ENCODE measurements at places on chromosomes 1 and 21.
A peak's percentile ranks its signal among the peaks of the same experiment; 100 is the strongest.

- DNase-seq, result no peak
Observed at GRCh38 chr1:33507661-33508060, 35.2 kb downstream of the ZSCAN20 start.

DNA sequence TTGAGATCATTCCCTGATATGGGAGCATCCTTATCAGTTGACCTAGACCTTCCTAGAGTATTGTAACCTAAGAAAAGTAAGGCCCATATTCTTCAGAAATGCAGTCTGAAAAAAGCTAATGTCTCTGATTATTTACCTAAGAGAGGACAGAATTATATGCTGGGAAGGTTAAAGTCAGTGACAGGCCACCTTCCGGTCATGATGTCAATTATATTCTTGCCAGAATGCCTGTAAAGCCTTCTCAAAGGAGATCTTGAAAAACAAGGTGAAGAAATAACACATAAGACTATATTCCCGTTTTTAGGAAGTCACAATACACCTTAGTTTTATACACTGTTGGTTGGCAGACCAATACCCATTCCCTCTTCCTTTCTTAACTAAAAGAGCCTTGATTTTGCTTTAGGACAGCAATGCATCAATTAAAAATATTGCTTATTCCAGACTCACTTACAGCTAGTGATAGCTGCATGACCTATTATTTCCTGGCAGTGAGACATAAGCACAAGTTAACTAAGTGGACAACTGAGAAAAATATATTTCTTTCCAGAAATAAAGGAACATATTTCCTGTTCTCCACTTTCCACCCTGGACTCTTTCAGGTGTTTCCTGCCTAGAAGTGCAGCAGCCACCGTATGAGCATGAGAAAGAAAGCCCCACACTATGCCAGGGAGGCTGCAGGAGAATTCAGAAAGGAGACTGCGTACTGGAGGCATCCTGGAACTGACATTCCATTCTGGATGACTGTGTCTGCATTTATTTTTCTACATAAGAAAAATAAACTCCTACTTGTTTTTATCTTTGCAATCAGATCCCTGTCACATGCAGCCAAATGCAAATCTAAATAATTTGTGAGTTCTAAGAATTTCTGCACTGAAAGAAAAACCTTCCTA, 332.9 kb upstream of the PTBP2 start:
- DNase-seq, result no peak

- no peak for DNase-seq
Observed at GRCh38 chr1:45542591-45542990, 8.0 kb upstream of the AKR1A1 start.

DNA sequence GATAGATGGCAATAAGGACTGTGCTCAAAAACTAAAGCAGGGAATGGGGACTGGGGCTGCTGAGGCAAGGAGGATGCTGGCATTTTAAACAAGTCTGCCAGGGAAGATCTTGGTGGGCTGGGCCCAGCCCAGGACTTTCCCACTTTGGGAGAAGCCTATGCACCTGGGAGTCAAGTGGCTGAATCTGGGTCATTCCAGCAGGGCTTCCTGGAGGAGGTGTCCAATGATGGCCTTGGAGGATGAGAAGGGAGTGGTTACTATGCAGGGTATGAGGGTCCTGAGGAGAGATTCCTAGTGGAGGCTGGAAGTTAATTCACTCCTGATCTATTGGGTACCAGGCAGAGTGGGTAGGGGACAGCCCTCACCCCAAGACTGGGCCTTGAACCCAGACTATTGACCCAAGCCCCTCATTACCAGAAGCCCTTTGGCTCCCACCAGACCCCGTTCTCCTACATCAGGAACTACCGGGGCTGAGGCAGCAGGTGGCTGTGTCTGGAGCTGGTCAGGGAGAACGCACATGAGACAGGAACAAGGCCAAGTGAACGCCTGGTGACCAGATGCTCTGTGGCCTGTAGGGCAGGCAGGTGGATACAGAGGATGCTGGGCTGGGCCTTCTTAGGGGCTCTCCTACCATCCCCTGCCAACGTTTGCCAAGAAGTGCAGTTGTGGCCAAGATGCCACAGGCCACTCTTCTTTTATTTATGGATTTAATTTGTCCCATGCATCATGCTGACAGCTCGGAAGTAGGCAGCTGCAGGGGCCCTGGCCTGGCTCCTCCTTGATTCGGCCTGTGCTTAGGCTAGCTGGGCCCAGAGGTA, 18.3 kb upstream of the LRP8 start:
- DNase-seq, result no peak

DNA sequence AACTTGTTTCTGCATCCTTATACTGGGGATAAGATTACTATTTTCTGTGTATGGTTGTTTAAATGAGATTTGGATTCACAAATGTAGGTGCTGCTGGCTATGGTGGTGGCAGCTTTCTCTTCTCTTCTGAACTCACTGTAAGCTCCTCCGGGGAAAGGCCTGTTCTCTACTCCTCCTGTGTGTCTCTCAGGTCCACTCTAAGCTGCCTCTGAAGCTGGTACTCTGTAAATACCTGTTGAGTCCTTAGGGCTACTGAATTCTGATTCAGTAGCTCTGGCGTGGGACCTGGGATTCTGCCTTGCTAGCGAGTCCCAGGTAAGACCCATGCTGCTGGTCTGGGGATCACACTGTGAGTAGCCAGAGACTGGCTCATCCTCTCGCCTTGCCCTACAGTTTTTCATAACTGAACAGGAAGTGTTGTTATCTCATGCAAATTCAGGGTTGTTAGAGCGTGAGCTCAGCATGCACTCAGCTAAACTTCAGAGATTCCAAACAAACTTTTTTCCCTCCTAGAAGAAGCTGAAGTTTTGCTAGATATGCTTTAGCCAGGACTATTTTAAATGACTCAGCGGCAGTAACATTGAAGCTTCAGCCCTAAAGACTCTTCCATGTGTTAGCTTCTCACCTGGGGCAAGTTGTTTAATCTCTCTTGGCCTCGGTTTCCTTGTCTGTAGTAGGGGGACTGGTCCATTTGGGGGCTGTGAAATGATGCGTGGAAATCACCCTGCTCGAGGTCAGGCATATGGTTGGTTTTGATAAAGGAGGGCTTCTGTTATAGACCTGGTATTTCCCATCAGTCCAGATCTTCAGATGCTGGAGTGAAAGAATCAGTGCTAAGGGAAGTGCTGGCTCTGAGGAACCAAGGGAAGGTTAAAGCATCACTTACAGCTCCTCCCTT, 271.5 kb upstream of the TMEM51 start:
- DNase-seq, result peak; percentile 49

DNA sequence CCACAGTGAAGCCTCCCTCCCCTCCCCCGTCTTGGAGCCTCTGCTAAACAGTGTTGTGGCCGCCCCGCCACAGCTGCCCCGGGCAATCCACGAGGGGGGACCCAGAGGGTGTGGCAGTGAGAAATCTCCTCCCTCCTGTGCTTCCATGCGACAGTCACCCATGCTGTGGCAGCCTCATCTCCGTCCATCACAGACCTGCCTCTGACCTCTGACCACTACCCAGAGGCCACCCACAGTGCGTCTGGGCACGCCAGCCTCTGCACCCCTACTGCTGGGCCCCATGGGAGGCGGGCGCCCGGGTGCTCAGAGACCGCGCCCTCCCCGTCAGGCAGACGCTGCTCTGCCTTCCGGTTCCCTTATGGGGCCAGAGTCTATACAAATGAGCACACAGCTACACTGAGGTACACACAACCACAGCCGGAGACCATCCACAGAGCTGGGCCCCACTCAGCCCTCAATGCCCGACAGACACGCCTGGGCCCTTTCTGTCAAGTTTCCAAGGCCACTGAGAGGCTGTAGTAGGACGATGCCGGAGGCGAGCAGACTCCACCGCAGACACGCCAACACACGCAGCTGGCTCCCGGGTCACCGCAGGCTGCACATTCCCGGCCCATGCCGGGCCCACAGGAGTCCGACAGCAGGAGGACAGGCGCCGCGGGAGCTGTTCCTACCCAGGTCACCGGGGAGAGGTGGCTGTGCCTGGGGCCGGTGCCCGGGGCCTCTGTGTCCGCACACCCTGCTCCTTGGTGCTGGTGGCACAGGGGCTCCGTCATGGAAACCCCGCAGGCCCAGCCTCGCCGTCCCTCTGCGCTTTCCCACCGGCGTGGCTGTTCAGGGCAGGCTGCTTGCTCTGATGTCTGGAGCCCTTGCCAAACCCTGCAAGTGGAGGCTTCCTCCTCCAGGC, 23.9 kb upstream of the TMEM52 start:
- no peak for DNase-seq

DNA sequence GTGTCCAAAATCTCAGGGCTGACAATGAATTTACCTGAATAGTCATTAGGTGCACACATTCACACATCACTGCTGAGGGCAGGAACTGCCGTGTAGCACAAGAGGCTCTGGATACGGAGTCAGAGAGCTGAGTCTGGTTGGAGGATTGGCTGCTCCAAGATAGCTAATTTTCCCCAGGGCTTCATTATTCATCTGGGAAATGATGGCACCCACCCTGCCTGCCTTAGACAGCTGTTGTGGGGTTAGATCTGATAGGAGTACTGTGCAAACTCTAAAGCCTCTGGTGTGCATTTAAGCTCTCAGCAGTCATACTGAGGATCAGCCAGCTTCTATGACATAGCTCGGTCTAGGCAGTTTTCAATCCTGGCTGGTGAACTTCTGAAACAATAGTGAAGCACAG, 67.0 kb downstream of the LMX1A start:
- DNase-seq, result peak; percentile 36

DNA sequence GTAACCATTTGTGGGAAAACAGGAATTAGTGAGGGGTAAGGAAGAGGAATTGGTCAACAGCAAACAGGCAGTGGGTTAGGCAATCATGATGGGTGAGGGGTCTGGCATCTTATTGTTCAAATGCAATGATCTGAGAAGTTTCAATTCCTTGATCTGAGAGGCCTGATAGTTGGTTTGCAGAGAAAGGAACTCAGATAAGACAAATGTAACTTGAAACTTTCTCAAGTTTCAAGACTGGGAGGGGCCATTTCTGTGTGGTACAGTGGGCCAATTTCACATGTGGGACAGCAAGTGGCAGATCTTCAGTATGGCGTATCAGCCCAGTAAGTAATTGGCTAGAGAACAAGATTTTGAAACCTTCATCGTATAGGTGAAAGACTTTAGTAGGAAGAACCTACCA, 102.5 kb downstream of the XPR1 start:
- DNase-seq, result no peak

DNA sequence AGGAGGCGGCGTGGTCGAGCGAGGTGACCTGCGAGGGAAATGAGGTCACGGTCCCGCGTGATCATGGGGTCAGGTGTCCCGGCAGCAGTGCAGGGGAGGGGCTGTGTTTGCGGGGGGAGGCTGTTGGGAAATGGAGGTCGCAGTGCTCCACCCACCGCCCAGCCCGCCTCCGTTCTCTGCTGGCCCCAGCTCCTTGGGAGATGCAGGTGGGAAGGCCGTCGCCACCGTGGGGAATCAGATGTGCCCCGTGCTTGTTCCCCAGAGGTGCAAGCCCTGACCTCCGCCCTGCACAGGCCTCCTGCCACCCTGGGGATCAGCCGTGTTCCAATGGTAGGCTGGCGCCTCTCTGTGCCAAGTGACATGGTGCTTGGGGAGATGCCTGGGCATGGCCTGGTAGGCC, 95.7 kb downstream of the PRDM16 start:
- no peak for DNase-seq

GRCh38 chr1:24805534-24806301, 60.5 kb downstream of the CLIC4 start:
- no peak for DNase-seq

- no peak for DNase-seq
Observed at GRCh38 chr1:109237512-109237911, 11.8 kb upstream of the CELSR2 start.

DNA sequence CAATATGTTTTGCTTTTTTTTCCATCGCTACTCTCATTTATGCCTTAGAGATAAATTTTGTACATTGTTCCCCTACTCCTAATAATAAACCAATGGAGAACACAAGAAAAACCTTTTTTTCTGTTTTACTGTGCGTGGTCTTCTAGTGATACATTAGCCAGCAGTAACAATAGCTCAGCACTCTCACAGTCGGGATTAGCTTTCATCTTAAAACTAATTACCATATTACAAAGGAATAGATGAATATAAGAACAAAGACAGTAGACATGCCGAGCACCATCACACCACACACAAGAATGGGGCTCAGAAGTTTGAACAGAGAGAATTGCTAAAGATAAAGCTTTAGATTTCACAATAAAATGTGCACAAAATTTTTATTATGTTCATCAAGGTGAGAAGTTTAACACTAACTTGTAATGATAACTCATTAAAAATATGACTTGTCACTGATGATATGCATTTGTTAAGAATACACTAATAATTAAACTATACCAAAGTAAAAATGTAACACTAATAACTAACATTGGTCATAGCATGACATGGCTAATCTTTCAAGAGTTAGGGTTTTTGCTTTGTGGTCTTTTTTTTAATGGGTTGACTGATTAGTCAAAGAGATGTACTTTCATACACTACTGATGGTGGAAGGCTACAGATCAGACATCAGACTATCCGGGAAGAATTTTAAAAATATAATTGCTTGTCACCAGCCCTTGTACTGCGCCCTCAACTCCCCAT, 61.8 kb downstream of the EXTL2 start:
- no peak for DNase-seq

- no peak for DNase-seq
Observed at GRCh38 chr21:45747802-45748445, 104.4 kb downstream of the PCBP3 start.

DNA sequence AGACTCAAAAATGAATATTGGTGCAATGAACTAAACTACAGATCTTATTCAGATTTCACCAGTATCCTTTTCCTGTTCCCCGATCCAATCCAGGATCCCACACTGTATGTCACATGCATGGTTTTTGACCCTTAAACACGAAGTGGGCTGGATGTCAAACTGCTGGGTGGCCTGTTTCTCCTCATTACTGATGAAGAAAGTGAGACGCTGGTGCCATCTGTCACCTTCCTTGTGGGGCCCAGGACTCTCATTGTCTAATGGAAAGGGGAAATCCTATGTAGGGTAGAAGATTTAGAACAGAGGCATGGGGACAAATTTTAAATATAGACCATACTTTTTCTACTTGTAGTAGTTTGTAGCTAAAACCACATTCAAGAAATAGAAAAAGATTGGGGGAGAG, 56.2 kb downstream of the DISC1 start:
- DNase-seq, result no peak

DNA sequence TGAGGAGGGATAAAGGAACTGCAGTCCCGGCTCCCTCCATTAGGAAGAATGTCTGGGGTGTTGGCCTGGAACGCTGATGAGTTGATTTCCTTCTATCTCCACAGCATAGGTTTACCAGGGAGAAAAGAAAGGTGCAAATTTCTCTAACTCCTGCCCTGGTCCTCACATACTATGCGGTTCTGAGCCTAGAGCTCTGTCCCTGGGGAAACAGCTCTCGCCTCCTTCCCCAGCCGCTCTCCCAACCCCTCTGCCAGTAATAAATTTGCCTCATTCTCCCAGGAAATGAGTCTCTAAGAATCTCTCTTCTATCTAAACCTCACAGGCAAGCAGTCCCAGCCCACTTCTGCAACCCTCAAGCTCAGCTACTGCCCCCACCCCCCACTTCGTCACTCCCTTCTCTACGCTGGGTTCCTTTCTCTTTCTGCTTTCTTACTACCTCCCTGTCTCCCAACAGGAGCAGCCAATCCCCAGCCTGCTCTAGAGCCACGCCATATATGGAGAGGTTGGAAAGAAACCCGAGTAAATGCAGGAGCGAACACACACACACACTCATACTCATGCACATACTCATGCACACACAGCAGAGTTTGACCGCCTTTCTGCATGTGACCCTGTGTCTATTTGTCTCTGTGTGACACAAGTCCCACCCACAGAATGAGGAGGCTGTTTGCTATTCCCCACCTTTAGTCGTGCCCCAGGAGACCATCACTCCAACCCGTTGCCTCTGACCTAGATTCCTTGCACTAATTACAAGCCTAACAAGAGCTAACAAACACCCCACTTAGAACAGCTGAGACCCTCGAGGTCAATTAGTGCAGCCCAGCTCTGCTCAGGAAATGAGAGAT, 13.4 kb downstream of the PLEKHO1 start:
- peak; percentile 96 for DNase-seq

Data from NCI-H526 treated with DMSO at 0.1 percent for 48 hours (cell line).